Uterus (tissue), 4 donors: ENCODE measurements at places on chromosomes 11 and 22. TPM values are rescaled to one million over a fixed set of nuclear protein-coding genes. Genes with fewer than 3 reads are reported as not detected.

UBQLN3 gene
- total RNA-seq = 0.29 TPM

MPZL2 gene
- 48.7 TPM for total RNA-seq

GNG3 gene
- total RNA-seq = not detected

RHOD gene
- total RNA-seq = 9.4 TPM

KIAA1671 gene
- 25.3 TPM for total RNA-seq

DNA sequence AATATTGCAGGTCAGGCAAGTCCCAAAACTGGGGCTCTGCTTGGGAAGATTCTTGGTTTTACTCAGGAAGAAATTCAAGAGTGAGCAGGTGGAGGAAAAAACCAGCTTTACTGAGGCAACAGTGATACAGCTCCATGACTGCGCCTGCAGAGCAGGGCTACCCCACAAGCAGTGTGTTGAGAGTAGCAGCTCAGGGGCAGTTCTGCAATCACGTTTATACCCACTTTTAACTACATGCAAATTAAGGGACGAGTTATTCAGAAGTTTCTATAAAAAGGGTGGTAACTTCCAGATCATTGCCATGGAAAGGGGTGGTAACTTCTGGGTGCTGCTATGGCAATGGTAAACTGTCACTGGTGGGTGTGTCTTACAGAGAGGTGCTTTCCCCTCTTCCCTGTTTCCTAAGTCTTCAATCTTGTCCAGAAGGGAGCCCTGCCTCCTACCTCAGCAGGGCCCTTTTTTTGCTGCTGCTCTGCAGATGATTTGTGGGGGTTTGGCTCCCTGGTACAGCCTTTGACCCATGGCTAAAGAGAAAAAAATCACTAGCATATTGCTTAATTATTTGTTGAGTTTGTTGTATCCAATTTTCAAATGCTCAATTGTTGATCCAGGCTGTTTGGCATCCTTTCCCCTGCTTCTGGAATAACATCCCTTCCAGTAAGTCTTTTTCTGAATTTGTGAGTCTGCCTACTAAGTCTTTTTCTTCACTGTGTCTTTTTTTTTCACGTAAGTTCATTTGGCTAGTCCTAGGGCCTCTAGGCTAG, 30.0 kb upstream of the ME3 start:
- no peak overlapping the region for H3K4me3 ChIP-seq
- DNase-seq = no peak
- no peak overlapping the region for H3K27ac ChIP-seq
- no peaks in the 10 kb centered on the region for H3K36me3 ChIP-seq

DNA sequence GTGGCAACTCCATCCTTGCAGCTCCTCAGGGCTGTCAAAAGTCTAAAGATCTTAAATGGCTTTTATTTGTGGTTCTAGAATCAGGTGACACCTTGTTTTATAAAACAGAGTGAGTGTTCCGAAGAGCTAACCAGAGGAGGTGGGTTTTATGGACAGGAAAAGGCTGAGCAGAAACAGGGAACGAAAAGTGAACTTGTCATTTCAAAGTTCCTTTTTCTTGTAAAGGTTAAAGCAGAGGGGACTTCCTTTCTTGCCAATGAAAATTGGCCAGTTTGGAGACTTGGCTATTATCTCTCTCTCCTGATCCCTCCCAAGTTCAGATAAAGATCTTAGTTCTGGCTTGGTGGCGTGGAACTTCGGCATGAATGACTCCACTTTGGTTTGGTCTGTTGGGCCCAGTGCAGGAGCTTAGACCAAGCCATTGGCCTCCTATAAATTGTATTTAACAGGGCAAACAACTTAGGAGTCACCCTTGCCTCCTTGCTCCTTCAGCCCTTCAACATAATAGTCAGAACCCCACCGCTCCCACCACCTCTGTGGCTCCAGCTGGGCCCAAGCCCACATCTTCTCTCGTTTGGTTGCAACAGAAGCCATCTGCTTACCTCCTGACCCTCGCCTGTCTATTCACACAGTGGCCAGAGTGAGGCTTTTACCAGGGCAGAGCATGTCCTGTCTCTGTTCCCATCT, 102.4 kb upstream of the THY1 start:
- no peak overlapping the region for H3K27ac ChIP-seq
- DNase-seq = no peak
- no peaks in the 10 kb centered on the region for H3K36me3 ChIP-seq
- H3K27me3 ChIP-seq = no peaks in the 10 kb centered on the region
- H3K4me3 ChIP-seq = no peak overlapping the region

GRCh38 chr22:17705951-17706900, 67.7 kb downstream of the BCL2L13 start:
- H3K27ac ChIP-seq = peak overlapping the region; percentile 68
- no peaks in the 10 kb centered on the region for H3K4me1 ChIP-seq
- H3K4me3 ChIP-seq = peak overlapping the region; percentile 10
- no peak for DNase-seq
- H3K36me3 ChIP-seq = no peaks in the 10 kb centered on the region
- no peaks in the 10 kb centered on the region for H3K27me3 ChIP-seq
